NCI-H2171 (cell line): ENCODE measurements at places on chromosomes 13 and 19.

DNA sequence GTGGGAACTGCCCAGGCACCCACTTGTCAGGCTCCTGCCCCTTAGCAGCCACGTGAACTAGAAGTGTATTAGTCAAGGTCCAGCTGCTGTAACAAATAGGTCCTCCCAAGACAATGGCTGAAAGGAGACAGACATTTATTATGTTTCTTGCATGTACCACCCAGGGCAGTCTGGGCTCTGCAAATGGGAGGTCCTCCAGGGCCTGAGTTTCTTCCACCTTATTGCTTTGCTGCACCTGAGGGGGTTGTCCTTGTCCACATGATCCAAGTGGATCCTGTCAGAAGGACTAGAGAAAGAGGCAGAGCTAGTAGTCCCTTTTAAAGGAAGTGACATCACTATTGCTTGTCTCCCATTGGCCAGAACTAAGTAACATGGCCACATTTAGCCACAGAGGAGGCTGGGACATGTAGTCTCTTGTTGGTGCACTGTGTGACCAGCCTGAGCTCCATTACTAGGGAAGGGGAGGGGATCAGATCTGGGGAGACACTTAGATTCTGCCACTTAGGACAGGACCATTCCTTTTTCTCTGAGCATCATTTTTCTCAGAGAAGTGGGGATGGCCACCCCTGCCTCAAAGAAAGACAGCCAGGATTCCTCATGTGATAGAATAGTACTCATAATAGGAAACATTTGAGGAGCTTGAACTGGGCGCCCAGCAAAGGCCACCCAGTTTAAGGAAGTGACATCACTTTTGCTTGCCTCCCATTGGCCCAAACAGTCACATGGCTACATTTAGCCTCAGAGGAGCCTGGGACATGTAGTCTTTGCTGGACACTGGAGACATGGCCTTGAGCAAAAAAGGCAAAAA, 15.1 kb downstream of the CC2D1A start:
- peak; percentile 47 for DNase-seq

DNA sequence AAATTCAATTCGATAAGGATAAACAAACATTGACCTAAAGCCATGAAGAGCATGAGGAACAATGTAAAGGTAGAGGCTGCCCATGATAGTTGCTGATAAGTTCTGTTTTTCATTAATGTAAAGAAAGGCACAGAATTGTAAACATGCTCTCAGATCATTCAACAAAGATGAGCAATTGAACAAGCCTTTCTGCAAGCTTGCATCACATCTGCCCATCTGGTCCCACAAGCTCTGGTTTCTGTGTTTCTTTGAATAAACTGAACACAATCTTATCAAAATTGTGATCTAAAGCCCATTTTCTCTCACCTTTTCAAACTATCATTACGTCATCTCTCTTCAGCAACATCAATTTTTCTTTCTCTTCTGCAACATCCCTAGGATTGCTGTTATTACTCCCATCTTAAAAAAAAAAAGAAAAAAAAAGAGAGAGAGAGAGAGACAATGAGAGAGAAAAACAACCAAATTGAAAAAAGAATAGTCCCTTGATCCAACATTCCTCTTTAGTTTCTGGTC, 487.2 kb upstream of the GPC6 start:
- peak; percentile 39 for DNase-seq

DNA sequence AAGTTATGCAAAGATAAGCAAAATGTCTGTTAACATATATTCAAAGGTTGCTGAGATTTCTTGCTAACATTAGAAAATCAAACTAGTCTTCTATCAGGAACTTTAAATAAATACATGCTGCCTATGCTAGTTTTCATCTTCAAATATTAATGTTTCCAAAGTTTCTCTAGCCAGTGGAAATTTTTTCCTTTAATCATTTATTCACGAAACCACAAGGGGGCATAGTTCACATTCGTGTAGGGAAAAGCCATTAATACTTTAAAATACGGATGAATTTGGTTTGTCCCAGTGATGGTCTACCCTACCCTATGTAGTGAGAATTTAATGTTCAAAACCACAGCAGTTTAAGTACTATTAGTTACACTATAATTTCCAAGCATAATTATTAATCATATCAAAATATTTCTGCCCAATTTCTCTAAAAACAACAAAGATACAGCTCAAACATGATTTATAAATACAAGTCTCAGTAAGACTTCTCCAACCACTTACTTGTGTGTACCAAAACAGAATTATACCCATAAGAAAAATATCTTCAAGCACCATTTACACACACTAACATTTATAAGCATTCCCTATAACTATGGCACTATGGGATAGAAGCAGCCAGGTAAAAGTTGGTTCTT, 16.2 kb downstream of the NUFIP1 start:
- DNase-seq: no peak

- peak; percentile 48 for DNase-seq
These were observed 47.4 kb upstream of the RCBTB2 start for GRCh38 chr13:48580185-48580803.

GRCh38 chr13:71864094-71864985, 2.7 kb downstream of the DACH1 start:
- peak; percentile 84 for DNase-seq

DNA sequence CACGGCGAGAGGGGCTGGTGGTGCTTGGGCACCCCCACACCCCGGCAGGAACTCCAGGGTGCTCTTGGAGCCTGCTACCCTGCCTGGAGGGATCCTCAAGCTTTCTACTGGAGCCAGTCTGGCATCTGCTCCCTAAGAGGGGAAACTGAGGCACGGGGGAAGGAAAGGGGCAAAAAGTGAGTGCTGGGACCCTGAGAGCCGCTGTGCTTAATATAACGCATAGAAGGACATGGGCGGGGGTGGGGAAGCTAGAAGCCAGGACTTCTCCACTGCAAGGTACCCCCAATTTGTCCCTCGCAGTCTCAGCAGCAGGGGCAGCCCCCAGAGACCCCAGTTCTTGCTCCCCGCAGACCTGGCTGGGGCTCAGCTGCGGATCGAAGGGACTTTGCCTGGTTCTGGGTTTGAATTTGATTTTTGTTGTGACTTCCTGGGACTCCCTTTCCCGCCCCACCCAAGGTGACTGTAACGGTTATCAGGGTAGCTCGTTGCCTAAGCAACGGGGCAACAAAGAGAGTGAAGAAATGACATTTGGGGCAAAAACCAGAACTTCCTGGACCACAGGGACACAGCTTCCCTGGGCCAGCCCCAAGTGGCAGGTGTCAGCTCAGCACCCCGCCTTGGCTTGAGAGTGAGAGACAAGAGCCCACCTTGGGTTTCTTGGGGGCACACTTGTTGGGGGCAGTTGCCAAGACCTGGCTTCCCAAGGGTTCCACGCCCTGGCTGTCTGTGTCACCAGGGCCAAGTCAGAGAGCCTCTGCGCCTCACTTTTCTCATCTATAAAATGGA, 638 bp downstream of the ADGRE5 start:
- no peak for DNase-seq

GRCh38 chr19:48813123-48813913, 2.5 kb upstream of the BCAT2 start:
- no peak for DNase-seq

DNA sequence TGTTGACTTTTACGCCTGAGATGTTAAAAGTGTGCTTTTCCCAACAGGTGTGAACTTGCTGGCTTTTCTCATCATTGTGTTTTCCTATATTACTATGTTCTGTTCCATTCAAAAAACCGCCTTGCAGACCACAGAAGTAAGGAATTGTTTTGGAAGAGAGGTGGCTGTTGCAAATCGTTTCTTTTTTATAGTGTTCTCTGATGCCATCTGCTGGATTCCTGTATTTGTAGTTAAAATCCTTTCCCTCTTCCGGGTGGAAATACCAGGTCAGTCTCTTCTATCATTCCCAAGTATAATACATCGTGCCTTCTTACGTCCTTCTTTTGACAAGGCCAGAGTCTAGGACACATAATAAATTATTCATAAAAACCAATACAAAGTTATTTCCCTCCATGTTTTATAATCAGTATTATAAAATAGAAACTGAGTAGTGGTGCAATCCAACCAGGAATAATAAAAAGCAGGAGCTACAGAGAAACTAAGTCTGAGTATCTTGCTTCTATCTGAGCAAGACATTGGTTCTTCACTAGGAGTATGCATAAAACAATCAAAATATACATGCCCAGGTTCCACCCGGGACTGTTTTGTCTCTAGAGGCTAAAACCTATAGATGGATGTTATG, 57.9 kb downstream of the RXFP2 start:
- DNase-seq: no peak

DNA sequence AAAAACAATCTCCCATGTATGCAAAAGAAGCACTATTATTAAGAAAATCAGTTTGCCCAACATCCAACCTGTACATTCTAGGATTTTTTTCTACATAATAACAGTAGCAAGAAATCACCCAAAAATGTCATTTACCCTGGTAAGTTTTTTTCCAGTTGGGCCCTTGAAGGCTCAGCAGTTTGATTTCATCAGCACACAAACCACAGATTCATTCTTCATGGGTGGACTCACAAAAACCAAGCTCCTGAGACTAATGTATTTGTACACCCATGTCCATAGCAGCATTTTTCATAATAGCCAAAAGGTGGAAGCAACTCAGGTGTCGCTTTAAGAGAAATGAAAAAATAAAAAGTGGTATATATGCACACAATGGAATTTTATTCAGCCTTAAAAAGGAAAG, 210.1 kb downstream of the TBC1D4 start:
- DNase-seq: no peak

DNA sequence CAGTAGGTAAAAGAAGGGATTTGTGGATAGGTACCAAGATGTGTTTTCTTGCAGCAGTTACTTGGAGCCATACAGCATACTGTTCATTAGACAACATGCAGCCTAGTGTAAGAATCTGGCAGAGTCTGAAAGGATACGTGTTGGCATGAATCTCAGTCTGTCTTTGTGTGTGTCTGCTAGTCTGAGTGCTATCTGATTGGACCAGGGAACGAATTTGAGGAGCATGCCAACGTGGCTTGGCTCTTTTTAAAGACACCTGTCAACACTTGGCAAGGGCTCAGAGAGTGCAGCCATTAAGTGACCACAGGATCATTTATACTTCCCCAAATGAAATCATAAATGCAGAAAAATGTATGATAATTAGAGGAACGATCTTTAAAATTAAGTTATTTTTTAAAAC, 27.6 kb upstream of the ATXN8OS start:
- no peak for DNase-seq

GRCh38 chr13:81686877-81687276, 1346.0 kb upstream of the SPRY2 start:
- no peak for DNase-seq

- peak; percentile 30 for DNase-seq
These were observed at the start of gene CBLC for GRCh38 chr19:44777715-44778347. CBLC (plus strand) TSS chr19:44777890; CDS start chr19:44777932, 42 bp downstream.

DNA sequence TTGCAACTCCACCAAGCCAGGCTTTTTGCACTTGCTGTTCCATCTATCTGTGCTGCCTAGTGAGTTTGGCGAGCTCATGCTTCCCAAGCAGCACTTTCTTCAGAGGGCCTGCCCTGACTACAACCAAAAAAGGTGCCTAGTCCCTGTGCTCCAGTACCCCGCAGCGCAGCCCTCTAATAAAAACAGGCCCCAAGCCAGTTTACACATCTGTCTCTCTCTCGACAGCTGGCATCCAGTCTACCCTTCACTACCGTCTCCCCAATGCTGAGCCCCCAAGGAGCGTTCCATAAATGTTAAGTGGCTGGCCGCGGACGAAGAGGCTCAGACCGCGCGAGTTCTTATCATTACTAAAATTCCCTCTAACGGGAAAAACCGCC, 512 bp downstream of the MED4 start:
- no peak for DNase-seq

DNA sequence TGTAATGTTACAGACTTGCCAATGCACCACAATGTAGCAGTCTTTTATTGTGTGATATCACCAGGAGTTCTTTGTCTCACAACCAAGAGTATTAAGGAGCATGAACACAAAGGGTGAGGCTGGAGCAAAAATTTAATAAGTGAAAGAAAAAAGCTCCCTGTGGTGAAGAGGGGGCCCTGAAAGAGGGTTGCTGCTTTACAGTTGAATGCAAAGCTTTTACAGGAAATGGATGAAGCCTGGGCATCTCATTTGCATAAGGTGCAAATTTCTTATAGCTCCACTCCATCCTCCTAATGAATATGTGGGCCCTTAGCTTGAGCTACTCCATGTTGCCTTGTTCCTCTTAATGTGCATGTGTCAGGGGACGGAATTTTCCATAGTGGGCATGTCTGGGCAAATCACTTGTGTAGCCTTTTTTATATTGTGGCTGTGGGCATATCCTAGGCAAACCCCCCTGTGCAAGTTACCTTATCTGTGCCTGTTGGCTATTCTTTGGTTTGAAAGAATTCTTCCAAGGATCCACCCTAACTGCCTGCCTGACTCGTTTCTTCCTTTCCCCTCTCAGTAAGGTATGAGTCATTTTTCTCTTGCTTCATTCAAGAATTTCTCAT, 45.3 kb upstream of the TRPC4 start:
- DNase-seq: no peak

GRCh38 chr19:32988724-32989123, 16.7 kb downstream of the FAAP24 start:
- no peak for DNase-seq

- no peak for DNase-seq
These were observed 32.1 kb upstream of the OR1M1 start for GRCh38 chr19:9054765-9055164.

DNA sequence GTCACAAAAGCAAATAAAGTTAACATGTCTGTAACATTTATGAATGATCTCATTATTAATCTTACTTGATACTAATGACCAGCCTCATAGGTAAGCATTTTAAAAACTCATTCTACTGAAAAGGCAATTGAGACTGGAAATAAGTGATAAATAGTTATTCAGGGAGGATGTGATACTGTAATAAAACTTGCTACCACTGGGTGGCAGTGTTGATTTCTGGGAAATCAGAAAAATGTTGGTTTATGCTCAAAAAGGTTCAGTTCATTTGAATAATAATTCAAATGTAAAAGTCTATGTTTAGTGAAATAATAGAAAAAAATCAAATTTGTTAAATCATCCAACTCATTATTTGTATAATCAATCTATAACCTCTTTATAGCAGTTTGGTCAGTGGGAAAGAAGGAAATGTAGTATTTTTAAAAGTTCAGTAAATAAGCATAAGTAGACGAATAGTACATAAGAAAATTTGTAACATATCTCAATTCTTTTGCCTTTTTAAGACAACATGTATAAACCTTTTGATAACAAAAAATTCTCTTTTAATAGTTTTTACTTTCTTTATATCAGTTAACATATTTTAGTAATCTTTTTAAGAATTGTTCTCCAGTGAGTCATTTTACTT, 9.6 kb downstream of the ABHD13 start:
- no peak for DNase-seq

GRCh38 chr13:74555651-74556420, 421.6 kb upstream of the KLF12 start:
- DNase-seq: peak; percentile 7

GRCh38 chr13:71867131-71867814, at the start of gene DACH1:
DACH1 (minus strand) TSS chr13:71867204.
- peak; percentile 94 for DNase-seq

GRCh38 chr19:4639531-4640246, 373 bp downstream of the TNFAIP8L1 start:
- DNase-seq: no peak
